ENCODE measurements at places on chromosomes 13 and 19. TPM values are rescaled to one million over a fixed set of nuclear protein-coding genes. Genes with fewer than 3 reads are reported as not detected.

- DNase-seq = no peak
Measured at GRCh38 chr13:100596516-100596915, 7.9 kb upstream of the GGACT start.

RAVER1 gene
- 20.3 TPM for total RNA-seq

RFPL4AL1 gene
- not detected for total RNA-seq

DNA sequence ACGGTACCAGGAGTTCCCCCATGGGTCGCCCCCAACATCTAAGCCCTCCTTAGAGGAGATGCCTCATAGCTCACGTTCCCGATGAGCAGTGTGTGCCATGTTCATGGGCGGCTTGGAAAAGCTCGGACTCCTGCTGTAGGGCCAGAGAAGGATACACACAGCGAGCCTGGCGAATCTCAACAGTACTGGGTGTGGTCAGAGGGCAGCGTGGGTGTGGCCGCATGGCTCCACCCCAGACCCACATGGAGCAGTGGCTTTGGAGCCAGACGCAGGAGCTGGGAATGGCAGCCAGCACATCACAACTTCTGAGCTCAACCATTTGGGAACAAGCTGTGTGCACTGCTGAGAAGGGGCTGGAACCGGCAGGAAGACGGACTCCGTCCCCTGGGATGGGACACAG is 15.6 kb downstream of the CAPS start:
- no peak for DNase-seq

LGALS7B gene
- total RNA-seq = not detected

GRCh38 chr13:93217721-93218261 is 8.8 kb upstream of the GPC6 start:
- DNase-seq = no peak

DNA sequence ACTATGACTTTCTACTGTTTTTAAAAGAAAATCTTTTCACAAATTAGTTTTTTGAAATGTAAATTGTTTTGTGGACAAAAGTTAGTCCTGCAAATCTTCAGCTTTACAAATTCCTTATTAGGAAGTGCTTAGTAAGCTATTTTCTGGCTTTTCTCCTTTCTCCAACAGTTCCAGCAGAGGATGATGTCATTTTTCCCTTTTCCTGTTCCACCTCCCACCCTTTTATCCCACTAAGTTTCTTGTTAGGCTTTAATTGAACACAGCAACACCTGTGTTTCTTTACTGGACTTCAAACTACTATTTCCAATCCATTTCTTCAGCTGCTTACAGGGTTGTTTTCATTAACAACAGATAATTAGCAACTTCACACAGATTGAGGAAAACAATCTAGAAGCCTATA is 389.2 kb downstream of the NDFIP2 start:
- DNase-seq = no peak

GRCh38 chr19:29889702-29890101 is 52.3 kb upstream of the URI1 start:
- DNase-seq = no peak

GRCh38 chr19:48674921-48675824 is 2.4 kb upstream of the NTN5 start:
- DNase-seq = peak; percentile 88

DNA sequence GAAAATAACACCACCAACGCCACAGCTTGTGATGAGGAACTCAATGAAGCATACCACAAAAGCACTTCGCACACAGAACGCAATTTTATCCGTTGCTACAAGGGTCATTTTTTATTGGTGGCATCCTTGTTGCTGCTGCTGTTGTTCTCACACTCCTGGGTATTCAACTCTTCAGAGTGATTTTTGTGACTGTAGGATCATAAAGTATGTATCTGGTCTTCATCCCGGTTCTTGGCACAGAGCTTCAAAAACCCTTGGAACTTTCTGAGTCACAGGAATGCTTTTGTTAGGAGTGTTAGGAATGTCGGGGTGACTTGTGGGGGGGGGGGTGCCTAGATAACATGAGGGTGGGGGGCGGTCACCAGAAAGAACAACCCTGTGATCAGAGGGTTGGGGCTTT is 108.4 kb downstream of the ZNF557 start:
- no peak for DNase-seq

IZUMO2 gene
- total RNA-seq = not detected

GRCh38 chr13:51271528-51272085 is 49.4 kb downstream of the FAM124A start:
- DNase-seq = no peak

Measured in sciatic nerve (tissue), 2 donors.